ENCODE measurements at places on chromosomes 6 and 20.
A peak's percentile ranks its signal among the peaks of the same experiment; 100 is the strongest.

DNA sequence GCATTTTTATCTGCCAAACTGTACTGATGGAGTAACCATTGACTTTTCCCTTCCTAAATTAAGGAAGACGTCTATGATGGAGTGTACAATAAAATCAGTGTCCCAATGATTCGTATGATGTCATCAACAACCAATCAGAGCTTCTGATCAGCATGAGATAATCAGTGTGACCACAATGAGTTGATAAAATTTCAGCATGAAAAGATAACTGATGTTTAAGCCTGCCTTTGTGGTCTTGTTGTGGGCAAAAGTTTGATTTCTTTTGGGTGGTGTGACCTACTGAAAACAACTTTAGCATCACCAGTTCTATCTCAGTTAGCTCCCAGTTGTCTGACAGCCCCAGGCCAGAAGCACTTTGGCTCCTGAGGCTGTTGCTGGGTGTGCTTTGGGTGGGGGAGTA, 3.3 kb downstream of the PCIF1 start:
- DNase-seq: no peak

GRCh38 chr6:42136508-42137193, 5.8 kb downstream of the C6orf132 start:
- DNase-seq: no peak

- no peak for DNase-seq
Observed at GRCh38 chr6:120137492-120137891, 787.9 kb upstream of the MAN1A1 start.

- no peak for DNase-seq
Observed at GRCh38 chr6:160795721-160796120, 93.7 kb downstream of the PLG start.

- no peak for DNase-seq
Observed at GRCh38 chr6:11228935-11229654, 3.4 kb downstream of the NEDD9 start.

DNA sequence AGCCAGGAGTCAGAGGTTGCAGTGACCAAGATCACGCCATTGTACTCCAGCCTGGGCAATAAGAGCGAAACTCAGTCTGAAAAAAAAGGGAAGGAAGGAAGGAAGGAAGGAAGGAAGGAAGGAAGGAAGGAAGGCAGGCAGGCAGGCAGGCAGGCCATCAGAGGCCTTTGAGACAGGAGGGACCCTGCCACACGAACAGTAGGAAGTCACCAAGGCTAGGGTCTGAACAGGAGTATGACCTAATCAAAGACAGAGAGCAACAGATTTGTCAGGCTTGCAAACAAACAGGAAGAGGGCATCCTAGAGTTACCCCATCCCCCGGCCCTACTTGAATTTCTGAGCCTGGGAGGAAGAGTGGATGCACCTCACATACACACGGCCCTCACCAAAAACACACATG, 67.1 kb downstream of the FGD2 start:
- no peak for DNase-seq

- DNase-seq: no peak
Observed at GRCh38 chr6:73225396-73225795, at the start of gene KHDC1L. Gene KHDC1L, minus strand, starts transcription at chr6:73225496. Its CDS starts 88 bp downstream, at chr6:73225408.

DNA sequence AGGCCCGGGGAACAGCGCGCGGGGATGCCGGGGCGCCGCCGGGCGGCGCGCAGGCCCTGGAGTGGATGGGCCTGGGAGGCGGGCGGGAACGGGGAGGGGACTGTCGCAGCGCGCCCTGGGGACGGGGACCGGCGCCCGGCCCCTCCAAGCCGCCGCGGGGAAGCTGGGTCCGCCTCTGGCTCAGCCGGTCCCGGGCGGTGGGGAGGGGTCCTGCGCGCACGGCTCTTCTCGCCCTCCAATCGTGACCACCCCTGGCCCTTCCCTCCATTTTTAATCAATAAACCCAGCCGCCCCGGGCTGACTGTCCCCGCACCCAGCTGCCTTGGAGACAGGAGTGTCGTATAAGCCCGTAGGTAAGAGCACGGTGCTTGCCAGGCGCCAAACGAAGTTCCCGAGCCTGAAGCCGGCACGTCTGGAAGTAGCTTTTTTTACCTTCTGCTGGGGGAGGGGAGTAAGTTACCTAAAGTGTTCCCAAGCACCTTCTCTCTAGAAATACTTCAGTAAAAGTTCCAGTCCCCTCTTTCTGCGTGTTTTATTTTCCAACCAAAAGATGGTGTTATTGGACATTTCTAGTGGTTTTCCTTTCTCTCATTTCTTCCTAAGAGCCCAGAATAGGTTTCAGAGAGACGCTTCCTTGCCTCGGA, 780 bp upstream of the TAF4 start:
- DNase-seq: peak; percentile 54

DNA sequence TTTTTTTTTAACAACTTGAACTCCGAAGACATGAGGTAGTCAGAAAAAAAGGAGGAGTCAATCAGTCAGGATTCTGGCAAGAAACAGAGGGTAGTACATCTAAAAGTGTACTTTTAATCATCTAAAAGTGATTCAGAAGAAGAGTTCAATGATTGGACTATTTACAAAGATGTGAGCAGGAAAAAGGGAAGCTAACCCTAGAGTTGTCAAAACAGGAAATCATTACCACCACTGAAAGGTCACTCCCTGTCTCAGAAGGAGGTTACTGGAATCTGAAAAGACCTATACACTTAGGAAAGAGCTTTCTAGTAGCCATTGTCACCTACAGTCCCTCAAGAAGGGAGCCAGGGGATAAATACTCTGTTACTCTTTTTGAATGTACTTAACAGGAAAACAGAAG, 16.7 kb upstream of the LMBRD1 start:
- DNase-seq: no peak

DNA sequence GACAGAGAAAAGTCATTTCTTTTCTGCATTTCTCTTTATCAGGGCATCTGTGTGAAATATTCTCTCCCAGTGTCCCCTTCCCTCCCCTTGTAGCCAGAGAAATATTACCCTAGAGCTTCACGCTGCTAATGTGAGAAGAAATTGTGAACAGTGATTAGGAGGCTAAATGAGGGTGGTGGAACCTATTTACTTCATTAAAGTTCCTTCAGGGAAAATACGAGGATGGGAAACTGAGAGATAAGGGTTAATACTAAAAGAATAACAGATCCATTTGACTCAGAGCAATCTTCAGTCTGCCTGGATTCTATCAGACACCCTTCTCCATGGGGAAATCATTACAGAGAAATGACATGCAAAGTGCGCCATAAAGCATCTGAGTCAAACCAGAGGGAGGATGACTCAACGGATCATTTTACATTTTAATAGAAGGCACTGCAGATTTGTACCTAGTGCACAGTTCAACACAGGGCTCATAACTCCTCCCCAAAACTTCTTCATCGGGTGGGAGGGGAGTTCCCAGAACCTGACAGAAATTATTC, 131.3 kb downstream of the GJA10 start:
- no peak for DNase-seq

GRCh38 chr6:25637960-25638434, 14.0 kb upstream of the SCGN start:
- DNase-seq: no peak

DNA sequence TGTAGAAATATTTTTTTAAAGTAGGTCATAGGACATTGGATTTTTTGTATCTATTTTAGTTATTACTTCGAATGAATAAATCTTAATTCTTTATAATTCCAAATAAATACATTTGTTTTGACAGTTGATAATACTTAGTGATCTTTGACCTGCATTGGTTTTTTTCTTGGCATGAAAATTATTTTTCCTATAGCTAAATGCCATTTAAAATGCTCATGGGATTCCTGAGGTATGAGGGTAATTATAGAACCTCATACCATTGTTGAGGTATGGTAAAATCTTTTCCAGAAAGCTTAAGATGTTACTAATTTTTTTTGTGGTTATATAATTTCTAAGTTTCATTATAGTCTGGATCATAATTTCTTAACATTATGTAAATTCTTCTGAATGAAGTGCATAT, 8.3 kb downstream of the PM20D2 start:
- DNase-seq: no peak

- DNase-seq: no peak
Observed at GRCh38 chr20:21682521-21682954, 22.9 kb upstream of the PAX1 start.

DNA sequence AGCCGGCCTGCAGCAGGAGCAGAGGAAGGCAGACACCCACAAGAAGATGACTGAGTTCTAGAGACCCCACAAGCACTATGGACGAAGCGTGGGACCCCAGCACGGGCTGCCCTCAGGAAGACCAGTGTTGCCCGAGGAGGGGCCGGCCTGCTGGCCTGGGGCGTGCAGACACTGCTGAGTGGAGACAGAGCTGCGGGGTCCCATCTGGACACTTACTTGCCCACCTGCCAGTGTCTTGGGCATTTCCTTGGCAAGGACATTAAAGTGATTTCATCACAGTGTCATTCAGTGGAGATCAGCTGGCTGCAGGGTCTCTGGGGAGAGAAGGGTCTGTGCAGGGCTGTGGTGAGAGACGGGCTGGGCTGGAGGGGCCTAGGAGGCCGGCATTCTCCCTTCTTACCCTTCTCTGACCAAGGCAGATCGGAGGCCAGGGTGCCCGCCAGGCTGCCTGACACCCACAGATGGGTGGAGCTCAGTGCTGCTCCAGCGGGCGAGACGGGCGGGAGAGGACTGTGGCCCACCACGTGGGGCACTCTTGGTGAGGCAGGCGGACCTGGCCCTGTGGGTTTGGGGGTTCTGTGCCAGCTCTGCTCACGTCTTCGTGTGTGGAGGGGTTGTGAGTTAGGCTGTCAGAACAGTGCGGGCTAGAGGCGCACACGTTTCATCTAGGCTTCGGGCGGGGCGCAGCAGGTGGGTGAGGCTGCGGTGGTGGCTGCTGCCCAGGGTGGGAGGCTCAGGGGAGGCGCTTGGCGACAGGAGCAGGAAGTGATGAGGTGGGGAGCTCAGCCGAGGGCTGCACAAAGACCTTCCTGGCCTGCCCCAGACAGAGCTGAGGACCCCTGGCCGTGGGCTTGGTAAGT, at the start of gene LIME1:
LIME1 (plus strand) TSS at position 806 of the 860 bp plus-strand sequence. CDS start 886 bp downstream, outside the sequence.
- DNase-seq: no peak

DNA sequence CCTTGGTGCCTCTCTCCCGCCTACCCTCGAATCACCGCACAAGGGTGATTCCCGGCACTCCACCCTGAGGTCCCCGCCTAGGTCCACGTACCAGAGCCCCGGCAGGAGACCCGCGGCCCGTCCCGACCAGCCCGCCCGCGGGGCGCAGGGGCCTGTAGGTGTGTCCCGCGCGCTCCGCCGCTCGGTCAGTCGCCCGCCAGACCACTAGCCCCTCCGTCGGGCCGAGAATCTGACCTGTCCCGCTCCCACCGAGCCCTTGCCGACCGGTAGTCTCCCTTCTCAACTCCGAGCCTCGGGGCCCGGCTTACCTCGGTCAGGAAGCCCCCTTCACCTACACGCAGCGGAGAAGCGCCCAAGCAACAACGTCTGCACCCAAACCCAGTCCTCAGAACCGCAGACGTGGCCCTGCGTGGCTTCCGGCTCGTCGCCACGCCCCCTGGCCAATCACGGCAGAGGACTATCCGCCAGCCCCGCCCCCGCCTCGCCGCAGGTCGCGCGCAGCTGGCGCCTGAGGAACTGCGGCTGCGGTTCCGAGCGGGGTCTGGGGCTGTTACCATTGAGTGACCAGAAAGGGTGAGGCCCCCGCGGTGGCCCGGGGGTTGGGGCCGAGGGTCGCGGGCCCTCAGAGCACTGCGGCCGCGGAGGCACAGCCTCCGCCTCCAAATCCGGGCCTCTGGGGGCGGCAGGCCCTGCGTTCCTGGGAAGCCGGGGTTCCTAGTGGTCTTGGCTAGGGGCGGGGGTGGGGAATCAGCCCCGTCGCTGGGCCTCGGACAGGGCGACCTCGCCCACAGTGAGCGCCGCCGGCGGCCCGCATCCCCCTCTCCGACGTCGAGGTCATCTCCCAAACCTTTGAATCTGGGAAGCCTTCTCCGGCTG, at the start of the genes PGM3 and RWDD2A:
PGM3 (minus strand) TSS at position 395 of the 876 bp plus-strand sequence. CDS start 2,253 bp downstream, outside the sequence.
RWDD2A (plus strand) TSS at position 487 of the 876 bp plus-strand sequence. CDS start 1,095 bp downstream, outside the sequence.
- DNase-seq: peak; percentile 82

DNA sequence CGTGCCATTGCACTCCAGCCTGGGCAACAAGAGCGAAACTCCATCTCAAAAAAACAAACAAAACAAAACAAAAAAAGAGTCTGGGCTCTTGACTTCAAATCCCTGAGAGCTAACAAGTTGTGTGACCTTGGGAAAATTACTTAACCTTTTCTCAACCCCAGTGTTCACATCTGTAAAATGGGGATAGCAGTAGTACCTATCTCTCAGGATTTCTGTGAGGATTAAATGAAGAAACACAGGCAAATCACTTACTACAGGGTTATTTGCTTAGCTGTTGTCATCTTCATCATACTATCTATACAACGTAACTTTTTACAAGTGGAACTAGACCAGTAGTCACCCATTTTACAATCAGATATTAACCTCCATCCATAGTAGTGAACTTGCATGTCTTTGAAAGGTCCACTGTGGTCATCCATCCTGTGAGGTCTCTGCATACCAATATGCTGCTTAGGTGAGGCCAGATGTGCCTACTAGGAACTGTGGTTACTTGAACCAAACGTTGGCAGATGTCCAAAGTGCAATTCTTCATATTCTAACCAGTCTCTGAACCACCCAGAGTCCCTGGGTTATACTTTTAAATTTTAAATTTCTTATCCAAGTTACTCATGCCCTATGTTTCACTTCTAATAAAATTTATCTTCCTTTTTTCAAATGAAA, 128.9 kb upstream of the BEND3 start:
- DNase-seq: no peak

- no peak for DNase-seq
Observed at GRCh38 chr6:111874025-111874415, 768 bp upstream of the FYN start.

DNA sequence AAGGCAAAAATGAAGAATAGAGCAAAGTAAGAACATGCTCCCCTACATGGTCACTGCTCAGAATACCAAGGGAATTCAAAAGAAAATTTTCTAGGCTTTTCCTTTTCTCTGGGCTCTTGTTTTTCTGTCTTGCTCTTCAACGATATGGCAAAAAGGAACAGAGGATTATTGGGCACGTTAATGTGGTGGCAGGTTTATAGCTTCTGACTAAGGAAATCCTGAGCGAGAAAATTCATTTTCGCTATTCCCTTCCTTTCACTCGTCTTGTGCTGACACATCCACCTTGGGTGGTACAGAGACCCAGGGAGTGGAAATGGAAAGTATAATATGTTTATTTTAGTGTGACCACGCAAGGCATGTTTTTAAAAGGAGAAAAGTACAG, 132.8 kb downstream of the TRIM27 start:
- DNase-seq: no peak

GRCh38 chr20:44247586-44248409, 690 bp downstream of the GDAP1L1 start:
- DNase-seq: no peak

GRCh38 chr20:9165261-9165660, 96.4 kb downstream of the PLCB4 start:
- no peak for DNase-seq
